ENCODE measurements at places on chromosomes 3 and 15.

- DNase-seq, result no peak
These were observed 36.4 kb upstream of the BNC1 start for GRCh38 chr15:83320844-83321243.

DNA sequence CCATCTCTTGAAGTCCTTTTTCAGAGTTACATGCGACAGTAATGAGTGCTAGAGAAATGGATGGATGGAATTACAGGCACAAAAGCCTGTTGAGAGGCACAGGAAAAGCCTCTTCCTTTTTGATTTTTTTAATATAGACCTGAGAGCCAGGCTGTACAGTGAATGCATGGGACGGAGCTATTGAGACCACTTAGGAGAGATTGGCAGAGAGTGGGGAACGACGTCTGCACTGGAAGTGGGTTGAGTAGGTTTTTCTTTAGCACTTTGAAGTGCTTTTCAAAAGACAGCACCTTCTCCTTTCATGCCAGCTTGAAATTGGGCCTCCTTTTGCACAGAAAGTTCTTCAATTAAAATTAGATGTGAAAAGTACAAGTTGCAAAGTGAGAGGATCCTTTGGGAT lies 37.0 kb downstream of the GLDN start:
- no peak for DNase-seq

- DNase-seq, result no peak
These were observed 638 bp downstream of the WDR5B start for GRCh38 chr3:122415104-122415744.

DNA sequence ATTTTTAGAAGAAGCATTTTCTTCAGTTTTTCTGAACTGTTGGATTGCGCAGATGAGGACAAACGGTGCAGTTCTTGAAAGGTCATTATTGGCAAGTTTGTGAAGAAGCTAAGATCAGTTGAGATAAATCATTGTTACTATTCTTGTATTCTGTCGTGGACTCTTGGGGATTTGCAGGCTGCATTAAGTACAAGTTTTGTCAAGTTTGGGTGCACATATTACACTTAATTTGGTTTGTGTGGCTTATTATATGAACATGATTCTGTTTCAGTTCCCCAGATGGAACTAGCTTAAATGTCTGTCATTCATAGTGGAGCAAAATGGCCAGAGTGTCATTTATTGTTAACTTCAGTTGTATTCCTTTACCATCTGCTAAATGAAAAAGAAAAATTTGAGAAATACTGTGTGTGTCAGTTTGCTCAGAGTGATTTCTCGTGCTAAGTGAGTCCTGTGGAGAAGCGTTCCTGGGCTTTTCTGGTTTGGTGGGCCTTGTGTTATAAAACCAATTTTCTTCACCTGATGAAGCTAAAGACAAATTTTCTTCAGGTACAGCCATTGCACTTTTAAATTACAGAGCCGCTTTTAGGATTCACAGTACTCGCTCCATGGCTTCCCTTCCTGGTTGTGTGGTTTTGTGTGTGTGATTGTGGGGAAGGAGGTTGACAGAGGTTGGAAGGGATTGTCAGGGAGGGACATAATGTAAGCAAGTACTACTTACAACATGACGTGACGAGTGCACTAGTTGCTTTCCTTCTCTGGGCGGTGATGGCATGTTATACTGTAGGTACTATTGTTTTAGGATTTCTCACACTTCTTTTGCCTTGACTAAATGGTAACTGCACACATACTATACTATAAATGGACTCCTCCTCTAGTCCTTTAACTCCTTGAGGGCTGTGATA lies 1.7 kb downstream of the AKAP13 start:
- DNase-seq, result no peak

DNA sequence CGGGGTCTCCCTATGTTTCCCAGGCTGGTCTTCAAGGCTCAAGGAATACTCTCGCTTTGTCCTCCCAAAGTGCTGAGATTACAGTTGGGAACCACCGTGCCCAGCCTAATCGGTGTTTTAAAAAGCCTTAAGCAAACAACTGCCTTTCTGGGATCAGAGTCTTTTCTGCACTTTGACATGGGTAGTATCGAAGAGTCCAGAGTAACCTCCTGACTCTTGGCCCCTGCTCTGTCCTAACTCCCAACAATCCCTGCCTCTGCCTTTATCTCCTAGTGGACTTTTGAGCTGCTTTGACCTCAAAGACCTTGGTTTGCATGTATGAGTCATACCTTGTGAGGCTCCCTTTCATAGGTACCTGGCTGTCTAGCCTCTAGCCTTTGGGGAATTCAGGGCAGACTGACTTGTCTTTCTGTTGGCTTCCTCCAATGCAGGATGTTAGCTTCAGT lies 21.0 kb upstream of the HACD2 start:
- no peak for DNase-seq
